GM12878 (cell line): ENCODE measurements at places on chromosomes 13 and 19. TPM values are rescaled to one million over a fixed set of nuclear protein-coding genes. Genes with fewer than 3 reads are reported as not detected.

DNA sequence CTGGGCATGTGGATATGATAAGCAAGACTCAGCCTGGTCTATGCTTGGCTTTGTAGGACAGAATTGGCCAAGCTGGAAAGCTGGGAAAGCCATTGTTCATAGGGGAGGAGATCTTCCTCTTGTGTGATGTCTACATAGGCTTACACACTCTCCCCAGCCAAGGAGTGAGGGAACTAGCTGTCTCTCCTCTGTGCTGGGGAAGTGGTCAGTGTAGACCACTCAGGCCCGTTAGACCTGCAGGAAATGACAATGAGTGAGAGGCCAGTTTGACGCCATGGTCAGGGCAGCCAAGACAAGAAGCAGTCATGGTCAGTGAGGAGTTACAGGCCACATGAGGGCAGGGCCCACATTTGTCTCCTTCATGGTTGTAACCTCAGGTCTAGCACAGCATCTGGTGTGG, 159.1 kb upstream of the KL start:
- H3K36me3 ChIP-seq, result no peaks in the 10 kb centered on the region
- no peaks in the 10 kb centered on the region for H3K27me3 ChIP-seq
- no peak overlapping the region for H3K27ac ChIP-seq

GRCh38 chr13:77918391-77919245, at the start of gene EDNRB:
TSS of gene EDNRB (minus strand) at chr13:77918831. CDS start at chr13:77918573, 258 bp downstream.
- no peaks in the 10 kb centered on the region for H3K36me3 ChIP-seq
- peaks cover 10% of the 10 kb centered on the region; the same call in 1 of the 2 replicates for H3K27me3 ChIP-seq
- H3K4me3 ChIP-seq, result no peak within 1 kb of the TSS
- no peak for DNase-seq
- H3K27ac ChIP-seq, result no peak within 1 kb of the TSS

DNA sequence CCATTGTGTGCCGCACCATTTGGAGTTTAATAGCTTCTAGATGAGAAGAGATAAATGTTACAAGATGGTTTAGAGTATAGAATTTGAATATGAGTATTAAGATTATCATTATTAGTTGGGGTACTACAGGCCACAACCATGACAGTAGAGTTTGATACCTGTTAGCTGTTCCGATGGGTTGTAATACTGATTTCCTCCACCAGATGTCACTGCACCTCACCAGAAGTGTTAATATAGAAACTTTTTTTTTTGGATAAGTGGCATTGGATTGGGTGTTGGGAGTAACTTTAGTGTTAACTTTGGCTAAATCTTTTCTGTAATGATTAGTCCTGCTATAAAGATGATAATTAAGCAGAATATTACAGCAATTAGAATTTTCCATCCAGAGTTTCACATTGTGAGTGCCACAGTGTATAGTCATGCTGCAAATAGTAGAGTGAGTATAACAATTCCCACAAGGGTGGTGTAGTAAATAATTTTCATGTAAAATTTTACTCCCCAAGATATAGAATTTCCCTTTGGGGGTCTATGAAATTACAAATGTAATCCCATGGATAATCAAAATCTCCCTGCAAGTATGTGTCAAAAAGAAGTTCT, 56.3 kb downstream of the PSG3 start:
- no peak for DNase-seq
- H3K4me3 ChIP-seq, result no peak overlapping the region
- no peaks in the 10 kb centered on the region for H3K27me3 ChIP-seq
- H3K36me3 ChIP-seq, result no peaks in the 10 kb centered on the region

DNA sequence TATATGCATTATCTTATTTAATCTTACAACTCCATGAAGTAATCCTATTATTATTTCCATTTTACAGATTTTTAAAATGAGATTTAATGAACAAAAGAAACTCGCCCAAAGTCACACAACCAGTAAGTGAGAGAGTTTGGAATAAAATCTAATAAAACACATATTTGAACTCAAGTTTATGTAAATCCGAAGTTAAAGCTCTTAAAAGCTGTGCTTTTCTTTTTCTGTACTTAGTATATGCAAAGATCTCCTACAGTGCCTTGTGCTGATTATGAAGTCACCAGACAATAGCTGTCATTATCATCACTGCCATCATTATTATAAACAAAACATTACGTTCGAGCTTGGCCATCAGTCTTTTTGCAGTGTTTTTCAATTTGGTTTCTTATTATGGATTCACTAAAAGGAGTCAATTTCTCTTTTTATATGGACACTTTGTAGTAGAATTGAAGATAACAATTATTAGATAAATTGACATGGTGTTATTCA, 29.7 kb upstream of the ENOX1 start:
- H3K27me3 ChIP-seq, result no peaks in the 10 kb centered on the region
- no peak for DNase-seq
- no peak overlapping the region for H3K4me3 ChIP-seq
- no peaks in the 10 kb centered on the region for H3K4me1 ChIP-seq

DNA sequence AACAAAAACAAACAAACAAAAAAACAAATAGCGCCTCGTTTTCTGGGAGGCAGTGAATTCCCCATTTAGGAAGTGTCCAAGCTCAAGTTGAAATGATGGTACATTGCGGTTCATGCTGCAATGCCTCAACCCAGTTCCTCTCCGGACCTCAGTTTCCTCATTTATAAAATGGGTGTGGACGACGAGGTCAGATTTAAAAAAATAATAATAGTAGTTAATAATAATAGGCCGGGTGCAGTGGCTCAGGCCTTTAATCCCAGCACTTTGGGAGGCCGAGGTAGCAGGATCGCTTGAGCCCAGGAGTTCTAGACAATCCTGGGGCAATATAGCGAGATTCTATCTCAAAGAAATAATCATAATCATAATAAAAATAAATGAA, 15.5 kb upstream of the ERCC1 start:
- H3K4me3 ChIP-seq, result peak overlapping the region; percentile 57; the same call in 1 of the 2 replicates
- H3K4me1 ChIP-seq, result peaks cover 16% of the 10 kb centered on the region
- no peaks in the 10 kb centered on the region for H3K36me3 ChIP-seq
- no peak for DNase-seq
- H3K27ac ChIP-seq, result peak overlapping the region; percentile 82

DNA sequence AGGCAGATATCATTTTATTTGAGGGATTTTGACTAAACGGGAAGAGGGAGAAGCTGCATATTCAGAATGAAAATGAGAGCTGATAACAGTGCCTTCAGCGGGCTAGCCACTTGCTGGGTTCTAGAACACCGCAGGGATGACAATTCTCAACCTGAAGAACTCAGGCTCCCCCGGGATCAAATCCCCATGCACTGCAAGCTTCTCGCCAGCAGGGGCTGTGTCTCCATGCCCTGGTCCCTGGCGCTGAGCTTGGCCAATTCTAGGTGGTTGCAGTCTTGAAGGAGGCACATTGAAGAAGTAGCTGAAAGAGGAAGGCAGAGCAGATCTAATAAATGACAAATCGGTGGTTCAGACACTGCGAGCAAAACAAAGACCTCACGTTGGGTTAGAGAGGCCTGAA, 128.7 kb downstream of the UQCRFS1 start:
- H3K27ac ChIP-seq, result no peak overlapping the region
- H3K36me3 ChIP-seq, result no peaks in the 10 kb centered on the region
- DNase-seq, result no peak
- no peak overlapping the region for H3K4me3 ChIP-seq

DNA sequence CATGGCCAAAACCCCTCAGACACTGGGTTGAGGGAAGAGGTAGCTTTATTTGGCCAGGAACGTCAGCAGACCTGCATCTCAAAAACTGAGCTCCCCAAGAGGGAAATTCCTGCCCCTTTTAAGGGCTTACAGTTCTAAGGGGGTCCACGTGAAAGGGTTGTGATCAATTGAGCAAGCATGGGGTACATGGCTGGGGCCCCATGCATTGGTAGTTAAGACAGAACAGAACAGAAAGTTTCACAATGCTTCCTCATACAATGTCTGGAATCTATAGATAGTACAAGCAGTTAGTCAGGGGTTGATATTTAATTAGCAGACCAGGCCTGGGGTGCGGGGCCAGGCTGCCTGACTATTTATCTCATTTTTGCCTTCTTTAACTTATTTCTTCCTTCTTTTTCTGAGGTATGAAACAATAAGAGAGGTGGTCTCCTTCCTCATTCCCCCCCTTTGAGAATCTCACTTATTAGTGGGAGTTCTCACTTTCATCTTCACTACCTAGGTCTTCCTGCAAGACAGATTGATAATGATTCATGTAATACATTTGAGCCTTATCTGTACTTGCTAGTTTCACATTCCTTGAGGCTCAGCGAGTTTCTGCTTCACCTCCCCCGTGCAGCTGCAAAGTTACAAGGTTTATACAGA, 84.8 kb downstream of the SLC25A15 start:
- H3K27me3 ChIP-seq, result no peaks in the 10 kb centered on the region
- no peaks in the 10 kb centered on the region for H3K36me3 ChIP-seq
- no peak overlapping the region for H3K4me3 ChIP-seq

DNA sequence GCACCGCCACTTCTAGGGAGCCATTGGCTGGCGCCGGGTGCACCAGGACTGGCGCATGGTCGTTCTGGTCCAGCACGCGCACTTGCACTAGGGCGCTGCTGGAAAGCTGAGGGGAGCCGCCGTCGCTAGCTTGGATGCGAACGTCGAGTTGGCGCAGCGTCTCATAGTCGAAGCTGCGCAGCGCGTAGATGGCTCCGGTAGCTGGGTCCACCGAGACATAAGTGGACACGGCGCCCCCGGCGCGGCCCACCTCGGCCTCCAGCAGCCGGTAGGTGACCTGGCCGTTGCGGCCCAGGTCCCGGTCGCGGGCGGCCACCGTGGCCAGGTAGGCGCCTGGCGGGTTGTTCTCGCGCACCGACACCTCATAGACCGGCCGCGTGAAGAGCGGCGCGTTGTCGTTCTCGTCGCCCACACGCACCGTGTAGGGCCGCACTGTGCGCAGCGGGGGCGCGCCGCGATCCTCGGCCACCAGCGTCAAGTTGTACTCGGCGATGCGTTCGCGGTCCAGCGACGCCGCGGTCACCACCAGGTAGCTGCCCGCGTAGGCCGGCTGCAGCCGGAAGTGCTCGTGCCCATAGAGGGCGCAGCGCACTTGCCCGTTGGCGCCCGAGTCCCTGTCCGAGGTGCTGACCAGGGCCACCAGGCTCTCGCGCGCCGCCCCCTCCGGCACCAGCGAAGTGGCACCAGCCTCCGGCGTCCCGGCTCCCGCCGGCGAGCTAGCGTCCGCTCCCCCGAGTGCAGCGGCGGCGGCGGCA, 1.7 kb downstream of the PCDH8 start:
- no peak overlapping the region for H3K27ac ChIP-seq
- no peak overlapping the region for H3K4me3 ChIP-seq
- peaks cover 12% of the 10 kb centered on the region for H3K4me1 ChIP-seq

DNA sequence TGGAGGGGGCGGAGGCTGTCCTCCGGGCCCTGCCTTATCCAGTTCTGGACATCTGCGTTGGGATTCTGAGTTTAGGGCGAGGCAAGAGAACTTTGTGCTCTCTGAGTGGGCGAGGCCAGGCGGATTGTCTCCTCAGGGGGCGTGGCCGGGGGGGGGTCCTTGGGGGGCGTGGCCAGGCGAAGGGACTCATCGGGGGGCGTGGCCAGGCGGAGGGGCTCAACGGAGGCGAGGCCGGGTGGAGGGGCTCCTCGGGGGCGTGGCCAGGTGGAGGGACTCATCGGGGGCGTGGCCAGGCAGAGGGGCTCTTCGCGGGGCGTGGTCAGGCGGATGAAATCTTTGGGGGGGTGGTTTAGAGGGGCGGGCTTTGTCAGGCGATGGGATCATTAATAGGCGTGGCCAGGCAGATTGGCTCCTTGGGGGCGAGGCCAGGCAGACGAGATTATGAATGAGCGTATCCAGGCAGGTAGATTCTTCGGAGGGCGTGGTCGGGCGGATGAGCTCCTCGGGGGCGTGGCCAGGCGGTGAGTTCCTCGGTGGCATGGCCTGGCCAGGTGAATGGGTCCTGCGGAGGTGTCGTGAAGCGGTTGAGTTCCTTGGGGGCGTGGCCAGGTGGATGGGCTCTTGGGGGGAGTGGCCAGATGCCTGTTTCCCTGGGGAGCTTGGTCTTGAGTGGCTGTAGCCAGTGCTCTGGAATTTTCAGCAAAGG, 10.3 kb upstream of the CACNG7 start:
- H3K36me3 ChIP-seq, result no peaks in the 10 kb centered on the region
- no peak overlapping the region for H3K4me3 ChIP-seq
- no peaks in the 10 kb centered on the region for H3K27me3 ChIP-seq
- no peak overlapping the region for H3K27ac ChIP-seq
- H3K4me1 ChIP-seq, result no peaks in the 10 kb centered on the region

GRCh38 chr19:45179072-45179891, 698 bp downstream of the BLOC1S3 start:
- H3K27me3 ChIP-seq, result no peaks in the 10 kb centered on the region
- H3K27ac ChIP-seq, result peak overlapping the region; percentile 79
- DNase-seq, result no peak
- peaks cover 6% of the 10 kb centered on the region for H3K36me3 ChIP-seq

GRCh38 chr13:80054806-80055205, 286.1 kb downstream of the SPRY2 start:
- H3K27ac ChIP-seq, result no peak overlapping the region
- peaks cover 5% of the 10 kb centered on the region; the same call in 1 of the 2 replicates for H3K4me1 ChIP-seq
- no peaks in the 10 kb centered on the region for H3K27me3 ChIP-seq
- no peak overlapping the region for H3K4me3 ChIP-seq
- H3K36me3 ChIP-seq, result no peaks in the 10 kb centered on the region

DNA sequence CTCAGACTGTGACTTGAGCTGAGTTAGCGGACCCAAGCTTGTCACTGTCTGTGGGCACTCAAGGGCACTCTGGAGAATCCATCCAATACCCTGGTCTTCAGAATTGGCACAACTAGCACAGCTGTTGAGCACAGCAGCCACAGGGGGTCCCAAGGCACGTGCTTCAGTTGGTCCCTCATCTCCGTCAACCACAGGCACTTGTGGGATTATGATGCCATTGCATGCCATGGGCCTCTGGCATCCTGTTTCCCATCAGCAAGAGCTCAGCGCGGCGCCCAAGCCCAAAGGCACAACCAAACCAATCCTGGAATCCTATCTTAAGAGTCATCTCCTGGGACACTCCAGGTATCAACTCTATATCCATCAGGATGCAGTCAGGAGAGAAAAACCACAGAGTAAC, 3.7 kb upstream of the B3GNT8 start:
- no peak overlapping the region for H3K27ac ChIP-seq
- no peaks in the 10 kb centered on the region for H3K27me3 ChIP-seq

- no peaks in the 10 kb centered on the region for H3K36me3 ChIP-seq
- no peak overlapping the region for H3K4me3 ChIP-seq
- H3K4me1 ChIP-seq, result no peaks in the 10 kb centered on the region
Observed at GRCh38 chr13:44383945-44384344, 10.3 kb downstream of the SERP2 start.

Gene FCGBP
- total RNA-seq, result 2.6 and 3.2 TPM in 2 replicates

Gene TNFSF11
- total RNA-seq, result 14.2 and 14.7 TPM in 2 replicates

Gene SLC25A41
- 1.0 and 1.2 TPM in 2 replicates for total RNA-seq

Gene SKA3
- total RNA-seq, result 25.7 and 26.2 TPM in 2 replicates

Gene NLRP13
- not detected in 2 replicates for total RNA-seq

Gene ADGRE3
- not detected in 2 replicates for total RNA-seq

Gene IL4I1
- 80.0 and 82.6 TPM in 2 replicates for total RNA-seq

Gene OSCAR
- 0.13 TPM in 1 of 2 replicates, not detected in the other for total RNA-seq

Gene PRR36
- 0.11 TPM in 1 of 2 replicates, not detected in the other for total RNA-seq
